Naive thymus-derived CD8-positive, alpha-beta T cell (primary cell): ENCODE measurements at places on chromosomes 2 and 18. TPM values are rescaled to one million over a fixed set of nuclear protein-coding genes. Genes with fewer than 3 reads are reported as not detected.

GRCh38 chr2:180254872-180255271, 247.8 kb upstream of the CWC22 start:
- H3K36me3 ChIP-seq: no peaks in the 10 kb centered on the region
- DNase-seq: no peak
- no peak overlapping the region for H3K4me3 ChIP-seq
- no peaks in the 10 kb centered on the region for H3K4me1 ChIP-seq
- H3K27ac ChIP-seq: no peak overlapping the region

DNA sequence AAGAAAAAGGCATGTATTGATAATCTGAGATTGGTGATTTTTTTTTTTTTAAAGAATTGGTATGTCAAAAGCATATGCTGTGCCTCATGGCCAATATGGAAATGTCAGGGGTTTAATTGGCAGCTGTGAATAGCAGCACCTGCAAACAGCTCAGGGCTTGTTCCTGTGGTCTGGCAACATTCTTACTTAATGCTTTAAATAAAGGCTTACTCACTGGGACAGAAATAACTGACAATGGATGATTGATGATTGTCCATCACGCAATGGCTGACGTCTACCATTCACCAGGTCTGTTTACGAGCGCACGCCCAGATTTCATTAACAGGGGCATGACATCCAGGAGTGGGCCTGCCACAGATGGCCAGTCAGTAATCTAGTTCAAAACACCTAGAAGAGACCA, 66.7 kb downstream of the ETAA1 start:
- no peak for DNase-seq
- peaks cover 18% of the 10 kb centered on the region for H3K27me3 ChIP-seq
- no peaks in the 10 kb centered on the region for H3K36me3 ChIP-seq
- no peak overlapping the region for H3K27ac ChIP-seq

GRCh38 chr2:9998916-9999654, 44.3 kb upstream of the KLF11 start:
- no peaks in the 10 kb centered on the region for H3K36me3 ChIP-seq
- H3K27me3 ChIP-seq: peaks cover 7% of the 10 kb centered on the region
- H3K27ac ChIP-seq: no peak overlapping the region
- H3K4me1 ChIP-seq: no peaks in the 10 kb centered on the region
- DNase-seq: no peak

DNA sequence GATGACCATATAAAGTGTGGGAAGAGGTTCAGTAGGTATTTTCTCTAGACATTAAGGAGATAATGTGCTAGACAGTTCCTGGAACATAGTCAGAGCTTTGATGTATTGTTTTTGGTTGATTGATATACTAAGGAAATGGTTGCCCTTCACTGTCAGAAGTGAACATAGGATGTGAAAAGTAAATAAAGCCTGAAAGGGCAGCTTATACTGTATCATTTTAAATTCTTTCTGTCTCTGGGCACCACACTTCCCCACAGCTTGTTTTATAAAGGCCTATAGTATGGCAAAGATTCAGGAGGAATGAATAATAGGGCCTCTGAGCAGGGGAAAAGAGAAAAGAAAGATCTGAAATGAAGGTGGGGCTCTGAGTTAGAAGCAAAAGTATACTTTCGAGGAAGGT, 72.7 kb upstream of the ITPRID2 start:
- H3K27ac ChIP-seq: no peak overlapping the region
- H3K4me3 ChIP-seq: no peak overlapping the region
- DNase-seq: no peak
- H3K27me3 ChIP-seq: peaks cover 2% of the 10 kb centered on the region
- no peaks in the 10 kb centered on the region for H3K36me3 ChIP-seq

- H3K36me3 ChIP-seq: no peaks in the 10 kb centered on the region
- no peak for DNase-seq
- peaks cover 3% of the 10 kb centered on the region for H3K27me3 ChIP-seq
- no peak overlapping the region for H3K27ac ChIP-seq
- no peak overlapping the region for H3K4me3 ChIP-seq
Measured at GRCh38 chr2:191299010-191299409, 53.8 kb downstream of the MYO1B start.

GRCh38 chr2:65353046-65353445, 79.4 kb downstream of the SPRED2 start:
- no peaks in the 10 kb centered on the region for H3K27me3 ChIP-seq
- H3K4me1 ChIP-seq: no peaks in the 10 kb centered on the region
- H3K27ac ChIP-seq: no peak overlapping the region
- no peak for DNase-seq
- no peaks in the 10 kb centered on the region for H3K36me3 ChIP-seq
- no peak overlapping the region for H3K4me3 ChIP-seq

DNA sequence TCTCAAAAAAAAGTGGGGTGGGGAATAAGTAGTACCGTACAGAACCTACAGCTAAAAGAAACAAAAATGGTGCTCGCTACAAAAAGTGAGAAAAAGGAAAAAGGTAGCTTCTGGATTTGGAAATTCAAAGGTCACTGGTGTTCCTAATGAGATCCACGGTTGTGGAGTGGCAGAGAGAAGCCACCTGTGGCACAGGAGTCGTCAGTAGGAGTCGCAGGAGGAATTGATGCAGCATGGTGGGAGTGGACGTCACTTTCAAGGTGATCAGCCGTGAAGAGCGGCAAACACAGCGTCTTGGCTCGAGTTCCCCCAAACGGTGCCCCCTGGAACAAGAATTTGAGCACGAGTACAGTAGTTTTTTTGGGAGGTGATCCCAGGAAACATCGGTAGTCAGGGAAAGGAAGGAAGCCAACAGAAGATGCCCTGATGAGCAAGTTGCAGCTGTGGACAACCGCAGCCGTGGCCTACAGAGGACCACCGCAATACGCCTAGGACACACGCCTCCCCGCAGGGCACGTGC, 1.4 kb upstream of the TTL start:
- DNase-seq: no peak
- peak overlapping the region; percentile 94 for H3K27ac ChIP-seq
- H3K27me3 ChIP-seq: no peaks in the 10 kb centered on the region
- H3K4me3 ChIP-seq: peak overlapping the region; percentile 99
- H3K4me1 ChIP-seq: peaks cover 18% of the 10 kb centered on the region

TGIF1 gene
- 39.7 TPM for polyA plus RNA-seq

GRCh38 chr18:79507546-79508480, 112.1 kb downstream of the NFATC1 start:
- peaks cover 19% of the 10 kb centered on the region for H3K36me3 ChIP-seq
- DNase-seq: no peak
- H3K27ac ChIP-seq: peak overlapping the region; percentile 92
- H3K27me3 ChIP-seq: no peaks in the 10 kb centered on the region
